Stimulated activated CD8-positive, alpha-beta memory T cell treated with anti-CD3 and anti-CD28 coated beads, Interleukin-15, amount 100 ng/mL, for 48 hours (primary cell): ENCODE measurements at places on chromosomes 1 and 21.

GRCh38 chr21:42199868-42200463 is 19.0 kb upstream of the ABCG1 start:
- DNase-seq = no peak

DNA sequence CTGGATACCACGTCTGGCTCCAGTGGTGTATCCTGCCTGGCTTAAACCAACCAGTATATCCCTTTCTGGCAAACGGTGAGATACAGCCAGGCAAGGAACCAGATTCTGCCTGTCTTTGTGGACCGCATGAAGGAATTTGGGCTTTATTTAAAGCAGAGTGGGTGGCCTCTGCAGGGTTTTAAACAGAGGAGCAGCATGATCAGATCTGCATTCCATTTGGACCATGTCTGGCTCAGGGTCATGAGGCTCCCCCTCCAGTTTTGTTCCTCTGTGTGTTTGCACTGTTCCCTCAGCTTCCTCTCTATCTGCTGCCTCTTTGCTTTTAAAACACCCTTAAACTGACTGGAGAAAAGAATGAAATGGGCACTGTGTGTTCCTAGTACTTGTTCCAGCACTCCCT is 195.0 kb downstream of the GIPC2 start:
- no peak for DNase-seq

- peak; percentile 59 for DNase-seq
Observed at GRCh38 chr1:21963477-21964217, 13.2 kb upstream of the CELA3B start.

DNA sequence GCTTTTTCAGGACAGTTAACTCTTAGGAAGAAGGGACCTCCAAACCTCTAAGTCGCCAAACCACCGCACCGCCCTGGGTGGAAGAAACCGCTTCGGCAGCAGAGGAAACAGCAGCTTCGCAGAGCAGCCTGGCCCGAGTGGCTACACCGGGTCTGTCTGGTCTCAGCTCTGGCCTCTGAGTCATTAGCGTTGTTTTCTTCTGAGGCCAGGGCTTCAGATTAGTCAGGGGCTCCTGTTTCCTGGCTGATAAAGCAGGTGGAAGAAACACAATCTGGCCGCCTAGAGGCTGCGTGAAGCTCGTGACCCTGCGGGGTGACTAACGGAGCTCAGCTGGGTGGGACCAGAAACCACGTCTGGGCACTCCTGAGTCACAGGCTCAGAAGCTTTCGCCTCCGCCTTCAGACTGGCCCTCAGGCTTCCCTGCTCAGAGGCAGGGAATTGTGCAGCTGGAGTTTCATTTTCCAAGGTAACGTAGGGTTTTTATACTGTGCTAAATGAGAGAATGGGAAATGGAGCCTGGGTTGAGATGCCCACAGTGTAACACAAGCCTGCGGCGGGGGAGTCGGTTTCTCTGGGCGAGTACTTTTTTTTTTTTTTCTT is 44.9 kb downstream of the CHAF1B start:
- DNase-seq = peak; percentile 81

- DNase-seq = no peak
Observed at GRCh38 chr1:170664093-170664827, at the start of gene PRRX1. Gene PRRX1, plus strand, starts transcription at chr1:170664131. Its CDS starts 88 bp downstream, at chr1:170664219.

DNA sequence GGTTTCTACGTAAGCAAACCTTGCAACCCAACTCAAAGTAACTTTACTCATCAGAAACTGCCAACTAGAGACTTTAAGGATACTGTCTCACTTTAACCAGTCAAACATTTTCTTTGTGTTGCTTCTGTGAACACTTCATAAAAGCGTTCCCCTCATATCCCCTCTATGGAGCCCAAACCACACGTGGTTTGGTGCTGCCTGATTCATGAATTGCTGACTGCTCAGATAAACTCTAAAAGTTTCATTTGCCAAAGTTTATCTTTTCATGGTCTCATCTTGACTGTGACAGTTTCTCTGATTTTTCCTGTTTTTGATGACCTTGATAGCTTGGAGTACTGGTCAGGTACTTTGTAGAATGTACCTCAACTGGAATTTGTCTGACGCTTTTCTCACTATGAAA is 14.6 kb upstream of the RWDD3 start:
- DNase-seq = no peak

GRCh38 chr1:66929691-66929998 is 4.9 kb downstream of the MIER1 start:
- no peak for DNase-seq

- DNase-seq = no peak
Observed at GRCh38 chr1:46134660-46135331, 2.4 kb upstream of the PIK3R3 start.

GRCh38 chr1:116870300-116870699 is 39.4 kb upstream of the PTGFRN start:
- no peak for DNase-seq

GRCh38 chr1:47786316-47786715 is 210.9 kb downstream of the TRABD2B start:
- DNase-seq = no peak

DNA sequence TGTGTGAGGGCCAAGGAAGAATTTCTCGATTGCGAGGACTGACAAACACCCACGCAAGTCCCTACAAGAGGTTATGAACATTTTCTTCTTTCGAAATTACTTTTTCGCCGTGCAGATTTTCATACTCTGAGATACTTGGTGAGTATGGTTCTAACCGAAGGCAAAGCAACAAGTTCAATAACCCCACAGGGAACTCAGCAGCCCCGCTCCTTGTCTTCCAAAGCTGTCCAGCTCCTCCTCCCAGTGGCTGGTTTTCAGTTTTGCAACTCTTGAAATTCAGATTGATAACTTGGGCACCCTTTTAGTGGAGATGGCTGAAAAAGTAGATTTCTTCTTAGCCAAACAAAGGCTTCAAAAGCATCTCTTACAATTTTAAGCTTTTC is 154.4 kb downstream of the SETD4 start:
- no peak for DNase-seq

GRCh38 chr1:15337656-15338402 is 71.9 kb upstream of the EFHD2 start:
- no peak for DNase-seq

DNA sequence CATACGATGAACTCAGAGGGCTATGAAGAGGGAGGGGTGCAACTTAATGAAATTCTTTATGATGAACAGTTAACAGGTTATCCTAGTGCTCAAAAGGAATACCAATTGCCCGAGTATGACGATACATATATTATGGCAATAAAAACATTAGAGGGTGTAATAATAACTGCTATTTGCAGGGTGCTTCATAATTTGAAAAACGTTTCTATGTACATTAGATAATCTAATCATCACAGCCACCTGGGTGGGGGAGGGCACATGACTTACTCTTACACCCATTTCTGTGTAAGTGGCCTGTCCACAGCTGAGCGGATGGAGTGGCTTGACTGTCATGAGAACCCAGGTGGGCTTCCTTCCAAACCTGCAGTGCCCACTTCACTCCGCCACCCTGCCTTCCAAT is 46.3 kb downstream of the TIAM1 start:
- DNase-seq = no peak

- DNase-seq = no peak
Observed at GRCh38 chr1:46487818-46488218, 1.8 kb upstream of the DMBX1 start.

- DNase-seq = peak; percentile 4
Observed at GRCh38 chr1:22930240-22930912, 42.3 kb downstream of the LACTBL1 start.

DNA sequence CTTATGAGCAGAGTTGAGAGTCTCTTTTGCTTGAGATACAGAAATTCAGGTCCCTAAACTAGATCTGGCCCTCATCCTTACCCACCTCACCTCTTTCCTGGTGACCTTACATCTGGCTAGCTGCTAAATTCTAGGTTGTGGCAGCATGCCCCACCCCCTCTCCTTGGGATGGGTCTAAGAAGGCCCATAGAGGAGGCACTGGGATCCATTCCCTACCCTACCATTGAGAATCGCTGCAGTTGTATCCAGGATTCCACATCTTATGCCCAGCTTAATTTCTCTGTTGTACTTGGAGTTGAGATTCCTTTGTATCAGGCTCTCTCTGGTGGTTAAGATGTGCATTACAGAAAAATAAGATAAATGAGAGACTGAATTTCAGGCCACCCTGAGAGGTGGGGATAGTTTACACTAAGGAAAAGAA is 9.5 kb upstream of the TMEM39B start:
- DNase-seq = no peak

GRCh38 chr1:96482616-96483015 is 239.0 kb upstream of the PTBP2 start:
- DNase-seq = no peak

- no peak for DNase-seq
Observed at GRCh38 chr1:156743367-156744302, 2.7 kb upstream of the MRPL24 start.

DNA sequence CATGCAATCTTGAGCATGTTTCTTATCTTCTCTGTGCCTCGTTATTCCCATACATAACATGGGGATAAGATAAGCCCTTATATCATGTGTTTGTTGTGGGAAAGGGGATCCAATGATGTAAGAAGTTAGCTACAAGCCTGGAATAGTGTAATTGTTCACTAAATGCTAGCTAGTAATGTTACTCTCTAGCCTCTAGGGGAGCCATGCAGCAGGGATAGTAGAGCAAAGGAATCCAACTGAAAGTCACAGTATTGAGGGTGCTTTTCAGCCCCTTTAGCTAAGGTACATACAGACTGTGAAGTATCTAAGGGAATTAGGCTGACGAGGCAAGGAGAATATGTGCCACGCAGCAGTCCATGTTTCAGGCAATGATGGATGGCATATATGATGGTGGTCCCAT is 46.9 kb downstream of the IL23R start:
- DNase-seq = no peak

GRCh38 chr1:53929246-53929960 is 16.1 kb downstream of the IFT25 start:
- DNase-seq = no peak

DNA sequence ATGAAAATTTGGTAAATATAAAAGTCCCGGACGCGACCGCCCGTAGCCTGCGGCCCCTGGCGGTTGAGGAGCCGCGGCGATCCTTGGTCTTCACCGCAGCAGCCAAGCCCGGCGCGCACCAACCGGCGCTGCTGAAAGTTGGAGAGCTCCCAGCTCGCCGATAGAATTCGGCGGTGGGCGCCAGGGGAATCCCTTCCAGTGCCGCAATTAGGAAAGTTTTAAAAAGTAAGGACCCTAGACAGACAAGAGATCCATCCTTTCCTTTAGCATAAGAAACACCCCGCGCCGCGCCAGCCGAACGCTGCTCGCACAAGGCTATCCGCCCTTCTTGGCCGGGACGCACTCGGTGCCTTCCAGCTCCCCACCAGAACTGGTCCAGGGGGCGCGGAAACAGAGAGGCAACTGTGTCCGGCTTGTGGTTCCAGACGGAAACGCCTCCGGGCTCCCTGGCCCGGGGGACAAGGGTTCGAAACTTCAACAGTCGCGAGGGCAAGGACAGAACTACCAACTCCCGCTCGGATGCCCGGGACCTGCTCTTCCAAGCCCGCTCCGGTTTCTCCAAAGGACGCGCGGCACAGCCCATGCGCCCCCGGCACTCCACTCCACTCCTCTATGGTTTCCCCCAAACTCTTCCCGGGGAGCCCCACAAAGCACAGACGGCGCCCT is 1.7 kb downstream of the FAM78B start:
- DNase-seq = no peak

DNA sequence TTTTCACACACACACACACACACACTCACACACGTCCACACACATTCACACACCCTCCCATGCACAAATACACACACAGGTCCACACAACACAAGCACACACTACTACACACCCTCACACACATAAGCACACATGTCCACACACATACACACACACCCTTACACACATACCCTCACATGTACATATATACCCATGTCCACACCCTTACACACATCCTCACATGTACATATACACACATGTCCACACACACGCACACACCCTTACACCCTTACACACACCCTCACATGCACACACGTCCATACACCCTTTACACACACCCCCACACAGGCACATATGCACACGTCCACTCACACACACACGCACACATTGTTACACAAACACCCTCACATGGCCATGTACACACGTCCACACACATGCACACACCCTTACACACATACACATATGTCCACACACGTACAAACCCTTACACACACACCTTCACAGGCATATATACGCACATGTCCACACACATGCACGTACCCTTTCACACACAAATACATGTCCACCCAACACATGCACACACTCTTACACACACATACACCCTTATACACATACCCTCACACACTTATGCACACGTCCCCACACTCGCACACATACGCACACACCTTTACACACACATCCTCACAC is 50.7 kb downstream of the RGS7 start:
- no peak for DNase-seq

- DNase-seq = no peak
Observed at GRCh38 chr1:1099506-1100183, 16.2 kb downstream of the C1orf159 start.

DNA sequence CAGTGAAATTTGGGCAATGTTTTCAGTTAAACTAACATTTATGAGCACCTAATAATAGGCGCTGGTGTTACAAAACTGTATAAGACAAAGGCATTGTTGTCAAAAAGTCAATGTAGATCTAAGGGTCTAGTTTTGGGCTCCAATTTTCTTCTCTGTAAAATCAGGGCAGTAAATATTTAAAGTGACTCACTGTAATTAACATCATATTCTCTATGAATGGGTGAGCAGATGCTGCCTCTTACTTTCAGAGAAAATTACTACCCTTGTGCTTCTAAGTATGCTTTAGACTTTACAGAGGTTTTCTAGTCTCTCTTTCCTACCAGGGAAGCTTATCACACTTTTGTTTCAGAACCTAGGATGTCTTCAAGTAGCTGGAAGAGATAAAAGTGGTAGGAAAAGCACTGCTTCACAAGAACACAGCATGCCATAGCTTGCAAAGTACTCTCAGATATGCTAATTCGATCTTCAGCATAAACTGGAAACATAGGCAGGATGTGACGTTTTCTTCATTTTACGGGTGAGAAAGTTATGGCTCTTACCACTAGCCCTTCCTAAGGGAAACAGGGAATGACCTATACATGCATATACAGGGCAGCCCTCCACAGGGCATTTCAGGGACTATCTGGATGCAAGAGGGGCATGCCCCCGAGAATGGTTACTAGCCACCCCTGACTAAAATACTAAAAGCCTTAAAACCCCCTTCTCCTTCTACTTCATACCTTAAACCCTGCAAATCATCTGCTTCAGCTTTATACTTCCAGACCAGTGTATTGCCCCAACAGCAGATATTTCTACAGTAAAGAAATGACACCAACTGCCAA is 2.6 kb downstream of the C1orf116 start:
- no peak for DNase-seq

GRCh38 chr1:225508538-225509375 is 80.9 kb upstream of the LBR start:
- DNase-seq = no peak

GRCh38 chr21:41580758-41581554 is 73.0 kb upstream of the TMPRSS2 start:
- DNase-seq = no peak

DNA sequence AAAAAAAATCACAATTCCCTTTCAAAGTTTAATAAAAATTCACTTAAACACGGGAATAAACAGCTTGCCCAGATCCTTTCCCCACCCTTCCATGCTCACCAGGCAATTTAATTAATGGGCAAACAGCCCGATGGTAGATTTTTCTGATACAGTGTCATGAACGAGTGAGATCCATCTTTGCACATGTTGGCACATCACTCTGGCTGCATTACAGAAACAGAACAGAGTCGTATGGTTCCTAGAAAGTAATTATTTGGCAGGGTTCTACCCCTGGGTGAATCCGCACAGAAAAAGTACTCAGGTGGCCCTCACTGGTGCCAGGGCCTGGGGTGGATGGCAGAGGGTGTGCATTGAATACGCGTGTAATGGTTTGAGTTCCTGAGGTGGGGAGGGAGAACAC is 24.6 kb upstream of the OVAAL start:
- DNase-seq = no peak
